ENCODE measurements at places on chromosomes 12 and 14. TPM values are rescaled to one million over a fixed set of nuclear protein-coding genes. Genes with fewer than 3 reads are reported as not detected.

Gene PTPRB
- under 0.01 TPM for total RNA-seq

Gene CLEC1A
- not detected for total RNA-seq

Gene ALX1
- 0.45 TPM for total RNA-seq

Gene FERMT2
- 74.8 TPM for total RNA-seq

Gene MYG1
- total RNA-seq = 73.5 TPM

Gene CLEC4D
- total RNA-seq = not detected

Gene HEBP1
- total RNA-seq = 14.6 TPM

Gene PIWIL1
- total RNA-seq = not detected

Gene FAM90A1
- 0.17 TPM for total RNA-seq

Gene SERPINA1
- total RNA-seq = 0.17 TPM

Gene KICS2
- 3.5 TPM for total RNA-seq
